ENCODE measurements at places on chromosomes 11 and 22.

- no peak for DNase-seq
Observed at GRCh38 chr11:102882389-102883024, 7.7 kb upstream of the MMP12 start.

- DNase-seq: no peak
Observed at GRCh38 chr22:22025320-22026156, 43.0 kb upstream of the TOP3B start.

- DNase-seq: peak; percentile 14
Observed at GRCh38 chr11:32396331-32396730, 39.0 kb downstream of the WT1 start.

DNA sequence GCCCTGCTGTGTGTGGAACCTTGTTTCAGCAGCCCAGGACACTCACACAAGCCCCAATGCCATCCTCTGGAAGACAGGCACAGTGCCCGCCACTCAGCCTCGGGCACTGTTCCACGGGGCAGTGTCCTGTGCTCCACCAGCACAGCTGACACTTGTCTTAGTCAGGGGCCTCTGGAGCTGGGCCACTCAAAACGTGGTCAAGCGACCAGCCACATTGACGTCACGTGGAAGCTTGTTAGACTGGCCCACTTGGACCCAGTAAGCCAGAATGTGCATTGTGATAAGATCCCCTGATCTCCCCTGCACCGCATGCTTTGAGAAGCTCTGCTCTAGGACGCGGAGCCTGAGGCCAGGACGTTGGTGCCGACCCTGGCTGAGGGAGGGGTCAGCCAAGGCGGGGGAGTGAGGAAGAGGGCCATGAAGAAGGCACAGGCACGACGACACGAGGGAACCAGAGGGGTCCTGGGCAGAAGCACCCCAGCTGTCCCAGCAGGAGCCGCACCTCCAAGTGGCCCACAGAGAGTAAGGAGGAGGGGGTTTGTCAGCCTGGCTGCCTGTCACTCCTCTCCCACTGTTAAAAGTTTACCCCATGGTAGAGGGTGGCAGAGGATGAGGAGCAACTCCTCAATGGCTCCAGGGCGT, 64.6 kb downstream of the LINC01488 start:
- no peak for DNase-seq

DNA sequence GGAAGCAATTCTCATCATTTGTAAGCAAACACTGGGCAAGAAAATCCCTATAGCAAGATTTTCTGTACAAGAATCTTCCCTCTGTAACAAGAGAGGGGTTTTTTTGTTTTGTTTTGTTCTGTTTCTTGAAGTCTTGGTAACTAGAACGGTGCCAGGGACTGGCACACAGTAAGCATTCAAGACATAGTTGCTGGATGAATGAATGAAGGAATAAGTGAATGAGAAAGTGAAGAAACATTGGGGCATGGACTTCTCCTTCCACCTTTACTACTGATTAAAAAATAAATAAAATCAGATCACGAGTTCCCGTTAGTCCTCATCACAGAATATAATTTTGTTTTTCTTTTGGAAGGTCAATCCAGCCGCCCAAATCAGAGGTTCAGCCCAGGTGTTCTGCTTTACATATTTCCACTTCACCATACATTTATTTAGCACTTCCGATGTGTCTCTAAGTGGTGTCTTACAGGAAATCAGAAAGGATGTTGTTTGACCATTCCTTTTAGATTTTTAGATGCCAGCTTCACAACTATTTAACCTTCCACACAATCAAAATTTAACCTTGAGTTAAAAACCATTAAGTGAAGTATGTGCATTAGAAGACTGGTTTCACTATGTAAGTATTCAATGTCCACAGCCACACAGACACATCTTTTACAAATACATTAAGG, 281.2 kb downstream of the CADM1 start:
- no peak for DNase-seq

- no peak for DNase-seq
Observed at GRCh38 chr11:100625041-100625440, 62.0 kb upstream of the ARHGAP42 start.

DNA sequence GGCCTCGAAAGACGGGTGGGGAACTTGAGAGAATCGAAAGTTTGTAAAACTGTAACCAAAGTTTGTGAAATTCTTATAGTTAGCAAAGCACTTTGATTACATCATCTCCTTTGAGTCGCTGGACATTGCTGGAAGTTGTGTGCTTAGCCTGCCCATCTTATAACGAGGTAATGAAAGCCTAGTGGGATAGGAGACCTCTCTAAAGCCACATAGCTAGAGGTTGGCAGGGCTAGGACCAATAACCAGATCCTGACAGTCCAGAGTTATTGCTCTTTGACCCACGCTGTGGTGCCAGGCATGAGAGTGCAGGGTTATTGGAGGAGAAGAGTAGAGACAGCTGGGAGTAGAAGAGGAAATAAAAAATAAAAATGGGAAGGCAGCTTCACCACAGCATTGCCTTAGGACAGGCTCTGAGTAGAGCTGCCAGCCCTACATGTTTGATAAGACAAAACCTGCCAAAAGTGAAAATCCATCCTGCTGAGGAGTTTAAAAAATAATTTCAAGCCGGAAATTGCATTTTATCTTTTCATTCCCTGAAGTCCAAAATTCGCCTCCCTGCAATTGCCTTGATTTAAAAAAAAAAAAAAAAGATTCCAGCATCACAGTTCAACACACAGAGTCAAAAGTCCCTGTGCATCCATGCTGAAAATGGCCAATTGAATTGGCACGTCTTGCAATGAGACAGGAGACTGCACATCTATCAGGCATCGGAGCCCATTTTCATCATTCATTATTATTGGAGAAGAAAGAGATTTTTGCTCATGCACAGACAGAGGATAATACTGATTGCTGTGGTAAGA, 225.5 kb upstream of the POU2AF2 start:
- DNase-seq: no peak

DNA sequence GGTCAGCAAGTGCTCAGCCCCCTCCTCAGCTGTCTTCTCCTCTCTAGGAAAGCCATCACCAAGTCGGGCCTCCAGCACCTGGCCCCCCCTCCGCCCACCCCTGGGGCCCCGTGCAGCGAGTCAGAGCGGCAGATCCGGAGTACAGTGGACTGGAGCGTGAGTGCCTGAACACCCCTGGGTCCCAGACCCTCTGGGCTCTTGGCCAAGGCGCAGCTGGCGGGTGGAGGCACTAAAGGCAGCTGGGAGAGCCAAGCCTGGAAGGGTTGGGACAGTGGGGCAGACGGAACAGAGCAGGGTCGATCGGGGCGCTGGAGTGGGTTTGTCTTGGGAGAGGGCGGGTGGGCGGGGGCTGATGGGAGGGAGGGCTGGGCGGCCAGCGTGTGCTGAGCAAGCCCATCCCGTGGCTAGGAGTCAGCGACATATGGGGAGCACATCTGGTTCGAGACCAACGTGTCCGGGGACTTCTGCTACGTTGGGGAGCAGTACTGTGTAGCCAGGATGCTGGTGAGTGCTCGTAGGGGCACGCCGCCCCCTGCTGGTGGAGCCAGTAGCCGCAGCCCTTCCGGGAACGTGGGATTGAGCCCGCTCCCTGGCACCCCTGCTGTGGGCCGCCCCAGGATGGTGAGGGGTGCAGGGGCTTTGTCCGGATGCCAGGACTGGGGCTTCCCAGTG, 14.1 kb upstream of the MDK start:
- no peak for DNase-seq

- no peak for DNase-seq
Observed at GRCh38 chr11:48058064-48058463, 77.7 kb downstream of the PTPRJ start.

DNA sequence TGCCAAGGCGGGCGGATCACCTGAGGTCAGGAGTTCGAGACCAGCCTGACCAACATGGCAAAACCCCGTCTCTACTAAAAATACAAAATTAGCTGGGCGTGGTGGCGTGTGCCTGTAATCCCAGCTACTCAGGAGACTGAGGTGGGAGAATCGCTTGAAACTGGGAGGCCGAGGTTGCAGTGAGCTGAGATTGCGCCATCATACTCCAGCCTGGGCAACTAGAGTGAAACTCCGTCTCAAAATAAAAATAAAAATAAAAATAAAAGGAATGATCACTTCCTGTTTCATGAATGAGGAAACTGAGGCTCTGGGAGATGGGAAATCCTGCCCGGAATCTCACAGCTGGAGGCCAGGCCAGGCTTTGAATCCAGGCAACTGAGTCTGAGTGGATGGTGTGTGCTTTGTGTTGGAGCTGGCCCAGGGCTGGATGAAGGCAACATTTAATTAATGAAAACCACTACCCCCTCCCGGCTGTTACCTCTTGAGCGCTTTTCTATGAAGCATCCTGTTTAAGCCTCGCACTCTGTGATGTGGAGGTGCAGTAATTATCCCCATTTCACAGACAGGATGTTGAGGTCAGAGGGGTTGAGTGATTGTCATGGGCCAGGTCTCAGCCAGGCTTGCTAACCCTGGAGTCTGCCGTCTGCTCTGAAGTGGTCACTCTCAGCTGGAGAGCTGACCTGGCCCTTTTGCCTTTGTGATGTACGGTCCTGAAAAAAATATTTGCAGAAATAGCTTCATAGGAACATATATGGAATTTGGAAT, 27.8 kb downstream of the LRP5 start:
- no peak for DNase-seq

GRCh38 chr11:107139396-107139795, 121.1 kb upstream of the GUCY1A2 start:
- DNase-seq: no peak

GRCh38 chr11:35886759-35887158, 57.1 kb upstream of the LDLRAD3 start:
- no peak for DNase-seq

DNA sequence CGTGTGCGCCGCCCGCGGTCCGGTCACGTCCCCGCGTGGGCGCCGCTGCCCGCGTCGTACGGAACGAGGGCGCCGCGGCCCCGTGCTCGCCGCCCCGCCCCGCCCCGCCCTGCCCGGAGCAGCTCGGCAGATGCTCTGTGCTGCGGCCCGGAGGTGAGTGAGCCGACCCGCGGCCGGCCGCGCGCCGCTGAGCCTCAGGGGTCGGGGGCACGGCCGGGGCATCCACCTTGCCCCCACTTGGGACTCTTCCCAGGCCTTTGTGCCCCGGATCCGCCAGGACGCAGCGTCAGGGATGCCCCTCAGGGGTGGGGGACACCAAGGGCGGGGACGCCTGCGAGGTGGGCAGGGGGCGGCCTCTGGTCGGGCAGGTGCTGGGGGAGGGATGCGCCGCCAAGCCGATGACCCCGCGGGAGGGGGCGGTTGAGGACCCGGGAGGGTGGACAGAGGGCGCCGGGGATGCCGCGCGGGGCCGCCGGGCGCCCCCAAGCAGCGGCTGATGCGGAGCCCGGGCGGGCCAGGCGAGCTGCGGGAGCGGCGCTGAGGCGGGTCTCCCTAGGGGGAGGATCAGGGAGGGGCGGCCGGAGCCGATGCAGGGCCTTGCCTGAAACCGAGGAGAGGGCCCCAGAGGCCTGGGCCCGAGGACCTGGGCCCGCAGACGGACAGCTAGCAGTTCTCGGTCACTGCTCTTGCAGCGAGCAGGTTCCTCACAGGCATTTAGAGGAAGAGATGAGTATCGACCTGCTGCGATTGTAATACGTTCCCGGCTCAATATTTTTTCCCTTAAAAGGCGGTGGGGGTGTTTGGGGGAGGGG, at the start of gene GNAZ:
Gene GNAZ, plus strand, starts transcription at position 102 of the 812 bp plus-strand sequence. CDS start 25,177 bp downstream, outside the sequence.
- no peak for DNase-seq

- DNase-seq: no peak
Observed at GRCh38 chr11:93525601-93526345, 17.4 kb downstream of the SMCO4 start.

DNA sequence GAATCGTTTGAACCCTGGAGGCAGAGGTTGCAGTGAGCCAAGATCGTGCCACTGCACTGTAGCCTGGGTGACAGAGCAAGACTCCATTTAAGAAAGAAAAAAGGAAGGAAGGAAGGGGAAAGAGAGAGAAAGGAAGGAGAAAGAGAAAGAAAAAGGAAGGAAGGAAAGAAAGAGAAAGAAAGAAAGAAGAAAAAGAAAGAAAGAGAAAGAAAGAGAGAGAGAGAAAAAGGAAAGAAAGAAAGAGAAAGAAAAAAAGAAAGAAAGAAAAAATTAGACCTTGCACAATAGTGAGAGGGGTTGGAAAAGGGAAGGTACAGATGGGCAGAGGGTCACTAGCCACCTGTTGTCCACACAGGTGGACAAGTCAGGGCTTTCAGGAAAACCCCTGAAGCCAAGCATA, 57.6 kb upstream of the RTL6 start:
- no peak for DNase-seq

GRCh38 chr11:15006139-15006759, 34.1 kb upstream of the CALCA start:
- no peak for DNase-seq

GRCh38 chr11:45657496-45658260, 7.7 kb downstream of the CHST1 start:
- DNase-seq: no peak

DNA sequence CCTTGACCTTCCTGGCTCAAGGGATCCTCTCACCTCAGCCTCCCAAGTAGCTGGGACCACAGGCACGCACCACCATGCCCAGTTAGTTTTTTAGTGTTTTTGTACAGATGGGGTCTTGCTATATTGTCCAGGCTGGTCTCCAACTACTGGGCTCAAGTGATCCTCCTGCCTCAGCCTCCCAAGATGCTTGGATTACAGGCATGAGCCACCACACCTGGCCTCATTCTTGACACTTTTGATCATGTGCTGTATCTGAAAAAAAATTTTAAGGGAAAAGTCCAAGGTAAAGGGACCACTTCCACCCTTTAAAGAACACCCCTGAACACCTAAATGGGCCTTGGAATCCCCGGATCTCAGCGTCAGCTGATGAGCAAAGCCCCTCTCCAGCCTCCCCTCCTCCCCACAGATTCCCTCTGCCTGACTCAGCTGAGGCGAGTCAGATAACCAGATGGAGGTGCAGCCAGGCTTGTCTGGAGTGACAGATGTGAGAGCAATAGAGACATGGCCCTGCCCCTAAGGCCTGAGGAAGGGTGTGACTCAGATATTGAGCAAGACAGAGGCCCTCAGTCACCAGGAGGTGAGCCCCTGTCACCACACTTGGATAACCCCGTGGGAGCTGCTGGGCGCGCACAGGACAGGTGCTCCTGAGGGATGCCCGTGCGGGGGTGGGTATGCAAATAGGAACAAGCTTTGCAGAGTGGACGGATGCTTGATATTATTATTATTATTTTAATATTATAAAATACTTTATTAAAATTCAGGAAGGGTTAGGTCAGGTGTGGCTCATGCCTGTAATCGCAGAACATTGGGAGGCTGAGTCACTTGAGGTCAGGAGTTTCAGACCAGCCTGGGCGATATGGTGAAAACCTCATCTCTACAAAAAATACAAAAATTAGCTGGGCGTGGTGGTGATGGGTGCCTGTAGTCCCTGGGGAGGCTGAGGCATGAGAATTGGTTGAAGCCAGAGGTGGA, 5.0 kb upstream of the CCDC88B start:
- peak; percentile 71 for DNase-seq

All from DMS79 (cell line).